ENCODE measurements at places on chromosomes 16 and 17.

DNA sequence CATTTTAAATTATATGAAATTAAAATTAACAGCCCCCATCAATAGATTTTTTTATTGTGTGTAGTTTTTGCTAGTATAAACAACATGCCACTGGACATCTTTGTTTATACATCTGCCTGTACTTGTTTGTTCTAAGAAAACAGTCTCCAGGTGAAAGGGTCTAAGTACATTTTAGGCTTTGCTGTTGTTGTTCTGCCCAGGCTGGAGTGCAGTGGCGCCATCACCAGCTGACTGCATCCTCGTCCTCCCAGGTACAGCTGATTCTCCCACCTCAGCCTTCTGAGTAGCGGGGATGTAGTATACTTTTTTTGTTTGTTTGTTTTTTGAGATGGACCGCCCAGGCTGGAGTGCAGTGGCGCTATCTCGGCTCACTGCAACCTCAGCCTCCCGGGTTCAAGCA, 25.5 kb downstream of the C17orf58 start:
- no peak for DNase-seq

GRCh38 chr17:76735586-76736348, 1.4 kb downstream of the SRSF2 start:
- no peak for DNase-seq

DNA sequence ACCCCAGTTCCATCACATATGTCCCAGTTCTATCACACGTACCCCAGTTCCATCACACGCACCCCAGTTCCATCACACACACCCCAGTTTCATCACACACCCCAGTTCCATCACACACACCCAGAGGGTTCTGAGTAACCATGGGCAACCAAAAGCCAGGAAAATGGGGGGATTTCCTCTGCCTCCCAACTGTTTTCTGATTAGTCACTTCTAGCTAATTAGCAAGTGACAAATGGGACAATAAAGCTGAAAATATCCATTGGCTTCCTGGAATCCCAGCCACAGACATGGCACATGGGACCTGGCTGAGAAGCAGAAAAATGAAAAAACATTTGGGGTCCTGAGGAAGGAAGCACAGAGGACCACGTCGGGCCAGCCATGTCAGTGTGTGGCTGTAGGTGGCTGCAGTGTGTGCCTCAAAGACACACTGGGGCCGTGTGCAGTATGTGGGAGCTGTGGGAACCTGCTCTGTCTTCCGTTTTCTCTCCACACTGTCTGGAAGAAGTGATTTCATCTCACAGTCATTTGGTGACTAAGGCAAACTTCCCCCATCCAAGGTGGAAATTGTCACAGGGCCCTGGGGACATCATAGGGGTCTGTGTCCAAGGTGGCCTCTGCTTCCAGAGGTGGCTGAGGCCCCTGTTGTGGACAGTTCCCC, 106.7 kb downstream of the CMIP start:
- no peak for DNase-seq

DNA sequence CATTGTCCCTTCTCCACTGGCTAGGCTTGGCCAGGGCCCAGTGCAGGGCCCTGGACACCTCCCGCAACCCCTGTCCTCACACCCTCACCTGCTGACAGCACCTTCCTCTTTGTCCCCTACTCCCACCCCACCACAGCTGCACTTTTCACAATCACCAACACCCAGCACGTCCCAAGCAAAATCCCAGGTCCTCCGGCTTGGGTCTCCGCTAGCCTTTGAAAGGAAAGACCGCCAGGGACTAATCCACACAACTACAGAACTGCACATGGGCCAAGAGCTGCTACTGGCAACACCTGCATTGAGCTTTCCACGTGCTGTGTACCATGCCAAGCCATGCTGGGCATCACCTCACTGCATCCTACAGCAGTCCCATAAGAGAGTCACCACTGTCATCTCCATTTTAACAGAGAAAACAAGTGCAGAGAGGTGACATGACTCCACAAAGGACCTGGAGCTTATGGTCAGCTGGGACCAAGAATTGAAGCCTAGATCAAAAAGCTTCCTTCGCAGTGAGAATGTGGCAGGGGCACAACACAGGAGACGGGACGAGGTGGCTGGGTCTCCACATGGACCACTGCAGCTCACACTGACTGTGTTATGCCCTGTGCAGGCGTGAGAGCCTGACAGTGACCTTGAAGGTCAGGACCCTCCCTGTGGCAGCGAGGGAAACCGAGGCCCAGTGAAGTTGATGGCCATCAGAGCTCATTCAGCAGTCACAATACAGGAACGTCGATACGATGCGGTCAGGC, 22.5 kb downstream of the FBXO31 start:
- DNase-seq: no peak

DNA sequence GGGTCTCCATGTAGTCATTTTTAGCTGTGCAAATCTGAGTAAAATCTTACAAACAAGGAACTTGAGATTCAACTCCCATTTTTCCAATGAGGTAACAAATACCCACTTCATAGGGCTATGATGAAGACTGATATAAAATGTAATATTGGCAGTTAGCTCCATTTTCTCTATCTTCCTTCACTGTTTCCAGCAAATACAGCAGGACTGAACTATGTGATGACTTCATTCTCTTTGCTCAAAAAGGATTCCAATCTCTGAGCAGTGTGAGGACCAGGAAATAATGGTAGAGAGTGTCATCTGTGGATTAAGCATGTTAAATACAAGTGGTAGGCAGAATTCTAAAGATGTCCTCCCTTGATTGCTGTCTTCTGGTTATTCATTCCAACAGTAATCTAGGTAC, 18.3 kb downstream of the RND2 start:
- no peak for DNase-seq

GRCh38 chr17:39612291-39612894, 4.7 kb upstream of the NEUROD2 start:
- DNase-seq: no peak

DNA sequence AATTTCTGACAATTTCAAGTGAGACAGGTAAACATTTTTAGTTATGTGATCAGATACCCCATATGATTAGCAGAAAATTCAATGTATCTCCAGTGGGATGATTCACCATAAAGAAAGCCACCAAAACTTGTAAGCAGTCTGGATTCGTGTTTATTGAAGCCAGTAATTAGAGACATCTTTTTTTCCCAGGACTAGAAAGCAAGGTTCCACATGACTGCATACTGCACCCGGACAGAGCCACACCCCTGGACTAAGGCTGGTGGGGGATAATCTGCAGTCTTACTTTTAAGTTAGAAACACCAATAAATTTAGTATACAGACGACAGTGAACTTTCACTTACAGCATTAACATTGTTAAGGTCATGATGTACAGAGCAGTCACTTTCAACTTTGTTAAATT, 24.2 kb upstream of the CMTM4 start:
- no peak for DNase-seq

- DNase-seq: no peak
These were observed 59.3 kb upstream of the BRD7 start for GRCh38 chr16:50428116-50428515.

GRCh38 chr17:246226-246625, 64.8 kb upstream of the DOC2B start:
- no peak for DNase-seq

DNA sequence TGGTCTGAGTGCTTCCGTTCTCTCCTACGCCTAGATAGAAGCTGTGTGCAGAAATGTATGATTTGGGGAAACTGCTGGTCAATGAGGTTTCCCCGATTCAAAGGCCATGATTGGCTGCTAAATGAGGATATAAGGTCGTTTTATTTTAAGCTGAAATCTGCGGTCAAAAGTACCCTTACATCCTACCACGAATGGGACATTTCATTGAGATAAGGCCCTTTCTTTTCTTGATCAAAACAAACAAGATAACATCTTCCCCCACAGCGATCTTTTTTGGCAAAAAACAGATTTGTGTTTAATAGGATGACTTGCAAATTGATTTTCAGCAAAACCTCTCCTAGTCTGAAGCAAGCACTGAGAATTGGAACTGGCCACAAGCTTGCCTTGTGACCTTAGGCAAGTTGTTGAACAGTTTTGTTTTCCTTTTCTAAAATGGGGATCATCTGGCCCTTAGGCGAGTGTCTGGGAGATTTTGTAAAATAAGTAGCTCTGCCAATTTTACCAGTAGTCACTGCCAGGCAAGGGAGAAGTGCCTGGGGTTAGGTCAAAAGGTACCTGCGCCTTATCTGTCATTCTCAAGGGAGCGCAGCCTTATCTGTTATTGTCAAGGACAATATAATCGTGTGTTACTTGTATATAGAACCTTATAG, 635 bp downstream of the SCPEP1 start:
- DNase-seq: no peak

DNA sequence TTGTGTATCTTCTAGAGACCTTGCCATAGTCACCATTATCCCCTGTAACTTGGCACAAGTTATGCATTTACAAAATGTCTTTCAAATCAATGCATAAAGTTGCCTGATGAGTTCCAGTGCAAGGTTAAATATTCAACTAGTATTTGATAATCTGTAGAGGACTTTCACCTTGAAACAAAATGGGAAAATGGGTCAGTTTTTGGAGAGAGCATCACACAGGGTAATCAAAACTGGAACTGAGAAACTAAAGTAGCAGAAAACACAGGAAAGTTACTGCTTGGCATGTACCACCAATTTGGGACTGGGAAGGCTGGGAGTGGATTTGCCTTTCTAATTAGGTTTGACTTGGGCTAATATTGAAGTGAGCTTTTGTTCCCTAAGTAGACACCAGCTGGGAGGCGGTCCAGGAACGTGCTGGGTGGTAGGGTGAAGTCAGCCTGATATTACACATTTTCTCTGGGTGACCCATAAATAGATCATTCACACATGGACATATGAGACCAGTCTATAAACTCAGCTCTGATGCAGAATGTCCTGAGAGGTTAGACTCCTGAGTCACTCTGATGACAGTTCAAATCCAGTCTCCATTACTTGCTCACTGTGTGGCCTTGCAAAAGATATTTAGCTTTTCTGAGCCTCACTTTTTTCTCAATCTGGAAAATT, 152.3 kb downstream of the PCTP start:
- no peak for DNase-seq

DNA sequence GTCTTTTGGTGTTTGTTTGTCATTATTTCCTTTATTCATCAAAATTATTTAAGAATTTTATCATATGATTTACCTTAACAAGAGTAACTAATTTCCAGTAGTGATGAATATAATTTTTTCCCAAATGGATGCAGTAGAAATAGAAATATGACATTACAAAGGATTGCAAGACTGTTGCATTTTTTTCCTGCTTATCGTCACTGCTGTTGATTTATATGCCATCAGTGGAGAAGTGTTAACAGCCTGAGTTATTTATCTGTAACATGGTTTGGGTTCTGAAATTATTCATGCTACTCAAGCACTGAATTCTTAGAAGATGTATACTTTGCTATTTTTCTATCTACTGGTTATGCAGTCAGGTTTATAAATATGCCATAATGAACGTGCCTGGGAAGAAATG, 68.6 kb downstream of the TMEM100 start:
- DNase-seq: no peak

DNA sequence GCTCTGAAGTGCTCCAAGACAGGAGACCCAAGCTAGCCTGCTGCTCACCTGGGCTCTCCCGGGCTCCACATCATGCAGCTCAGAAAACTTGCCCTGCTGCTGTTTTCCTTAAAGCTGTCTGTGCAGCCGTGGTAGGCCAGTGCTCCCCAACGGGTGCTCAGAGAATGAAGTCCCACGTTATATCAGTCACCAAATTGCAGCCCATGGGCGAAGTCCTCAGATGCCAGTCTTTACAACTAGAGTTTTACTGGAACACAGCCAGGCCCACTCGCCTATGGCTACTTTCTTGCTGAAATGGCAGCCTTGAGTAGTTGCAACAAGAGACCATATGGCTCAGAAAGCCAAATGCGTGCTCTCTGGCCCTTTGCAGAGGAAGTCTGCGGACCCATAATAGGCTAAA, 6.3 kb downstream of the CREBBP start:
- no peak for DNase-seq

DNA sequence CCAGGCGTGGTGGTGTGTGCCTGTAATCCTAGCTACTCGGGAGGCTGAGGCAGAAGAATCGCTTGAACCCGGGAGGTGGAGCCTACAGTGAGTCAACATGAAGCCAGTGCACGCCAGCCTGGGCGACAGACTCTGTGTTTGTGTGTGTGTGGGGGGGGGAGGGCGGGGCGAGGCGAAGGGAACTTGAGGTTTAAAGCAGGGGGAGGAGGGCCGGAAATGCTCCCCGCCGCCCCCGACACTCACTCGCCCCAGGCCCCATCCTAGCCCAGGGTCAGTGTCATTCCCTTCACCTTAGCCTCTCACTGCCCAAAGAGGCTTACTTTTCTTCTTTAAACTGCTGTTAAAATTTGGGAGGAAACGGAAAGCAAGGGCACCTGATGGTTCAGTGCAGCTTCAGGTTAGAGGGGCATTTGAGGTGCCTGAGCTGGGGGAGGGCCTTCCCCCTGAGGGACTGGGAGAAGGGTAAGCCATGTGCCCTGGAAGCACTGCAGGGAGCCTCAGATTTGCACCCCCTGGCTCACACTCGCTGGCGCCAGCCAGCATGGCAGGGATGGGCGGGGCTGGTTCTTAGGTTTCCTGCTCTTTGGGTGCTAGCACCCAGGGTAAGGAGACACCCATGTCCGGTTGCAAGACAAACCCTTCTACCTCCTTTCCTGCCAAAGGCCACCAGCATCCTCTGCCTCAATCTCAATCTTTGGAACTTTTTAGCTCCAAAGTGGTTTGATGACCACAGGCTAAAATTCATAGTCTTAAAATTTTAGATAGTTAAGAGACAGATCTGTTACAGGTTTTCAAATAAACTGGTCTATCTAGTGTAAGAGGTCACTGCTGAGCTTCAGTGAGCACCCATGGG, 2.2 kb upstream of the LIMD2 start:
- peak; percentile 30 for DNase-seq

GRCh38 chr17:61411261-61412142, 11.9 kb downstream of the TBX2 start:
- DNase-seq: no peak

GRCh38 chr16:81482329-81483063, 37.9 kb downstream of the CMIP start:
- DNase-seq: no peak

DNA sequence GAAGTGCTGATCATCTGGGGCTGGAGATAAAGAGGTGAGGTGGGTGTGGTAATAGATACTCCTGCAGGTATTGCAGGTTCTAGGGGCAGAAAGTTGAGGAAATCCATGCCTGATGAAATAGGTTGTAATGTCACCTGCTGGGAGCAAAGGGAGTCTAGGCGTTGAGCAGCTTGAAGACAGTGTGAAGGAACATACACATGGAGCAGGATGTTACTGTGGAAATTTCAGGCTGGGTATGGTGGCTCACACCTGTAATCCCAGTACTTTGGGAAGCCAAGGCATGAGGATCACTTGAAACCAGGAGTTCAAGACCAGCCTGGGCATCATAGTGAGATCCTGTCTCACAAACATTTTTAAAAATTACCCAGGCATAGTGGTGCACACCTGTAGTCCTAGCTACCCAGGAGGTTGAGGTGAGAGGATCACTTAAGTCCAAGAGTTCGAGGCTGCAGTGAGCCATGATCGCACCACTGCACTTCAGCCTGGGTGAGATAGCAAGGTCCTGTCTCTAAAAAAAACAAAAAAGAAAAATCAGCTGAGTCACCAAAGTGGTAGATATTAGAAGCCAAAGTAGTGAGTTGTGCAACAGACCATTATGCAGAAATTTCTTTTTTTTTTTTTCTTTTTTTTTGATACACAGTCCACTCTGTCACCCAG, 9.1 kb upstream of the CRYBA1 start:
- DNase-seq: no peak

All from NCI-H2107 (cell line).